ENCODE measurements at places on chromosomes 16 and 17.

DNA sequence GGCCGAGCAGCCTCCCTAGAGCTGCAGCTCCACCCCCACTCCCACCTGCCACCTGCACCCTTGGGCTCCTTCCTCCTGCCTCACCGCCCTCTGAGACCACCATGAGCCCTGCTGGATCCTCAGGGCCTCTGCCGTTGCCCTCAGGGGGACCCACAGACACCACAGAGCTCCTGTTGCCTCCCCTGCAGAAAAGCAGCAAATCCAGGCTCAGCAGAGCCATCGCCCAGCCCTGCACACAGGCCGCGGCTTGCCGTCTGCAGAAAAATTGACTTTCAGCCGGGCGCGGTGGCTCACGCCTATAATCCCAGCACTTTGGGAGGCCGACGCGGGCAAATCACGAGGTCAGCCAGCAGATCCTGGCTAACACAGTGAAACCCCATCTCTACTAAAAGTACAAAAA lies 7.0 kb upstream of the PPP1R27 start:
- DNase-seq = no peak

DNA sequence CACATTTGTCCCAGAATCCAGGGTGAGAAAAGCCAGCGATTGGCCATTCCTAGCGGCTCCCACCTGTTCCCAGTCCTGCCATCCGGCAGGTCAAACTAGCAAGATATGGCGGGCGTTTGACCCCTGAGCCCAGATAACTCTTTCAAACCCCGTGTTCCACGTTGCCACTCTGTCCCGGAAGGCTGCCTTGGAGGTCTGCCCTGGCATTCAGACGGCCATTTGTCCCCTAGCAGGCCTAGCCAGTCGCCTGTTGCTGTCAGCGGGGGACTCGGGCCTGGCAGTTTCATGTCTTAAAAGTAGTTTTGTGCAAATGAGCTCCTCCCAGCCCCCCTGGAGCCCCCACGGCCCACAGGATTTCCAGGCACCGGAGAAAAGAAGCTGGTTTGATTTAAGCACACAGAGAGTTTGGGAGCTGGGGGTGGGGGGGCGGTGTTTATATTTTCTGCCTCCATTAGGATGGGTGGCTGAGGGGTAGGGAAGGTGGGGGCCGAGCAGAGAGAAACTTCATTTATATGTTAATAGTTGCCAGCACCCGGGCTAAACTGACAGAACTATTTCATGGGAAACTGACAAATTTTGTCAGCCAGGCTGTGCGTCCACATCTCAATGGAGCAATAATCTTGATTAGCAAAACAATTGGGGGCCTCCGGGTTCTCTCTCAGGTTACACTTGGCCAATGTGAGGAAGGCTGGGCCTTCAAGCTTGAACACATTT lies 240.9 kb upstream of the SALL1 start:
- no peak for DNase-seq

- no peak for DNase-seq
These were observed 322.4 kb downstream of the CBLN1 start for GRCh38 chr16:48959204-48959603.

DNA sequence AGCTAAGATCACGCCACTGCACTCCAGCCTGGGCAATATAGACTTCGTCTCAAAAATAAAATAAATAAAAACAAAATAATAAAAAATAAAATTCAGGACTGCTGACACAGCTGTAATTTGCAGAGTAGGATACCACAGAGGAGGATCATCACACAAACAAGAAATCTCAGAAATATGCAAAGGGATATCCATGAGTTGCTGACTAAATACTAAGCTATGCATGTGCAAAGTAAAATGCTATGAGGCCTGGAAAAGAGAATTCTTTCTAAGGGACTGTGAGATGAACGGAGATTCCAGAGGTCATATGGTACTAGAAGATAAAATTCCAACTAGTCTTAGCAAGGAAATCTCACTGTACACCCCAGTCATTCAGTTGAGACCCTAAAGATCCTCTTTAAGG lies 74.8 kb downstream of the SLC39A11 start:
- DNase-seq = peak; percentile 57

DNA sequence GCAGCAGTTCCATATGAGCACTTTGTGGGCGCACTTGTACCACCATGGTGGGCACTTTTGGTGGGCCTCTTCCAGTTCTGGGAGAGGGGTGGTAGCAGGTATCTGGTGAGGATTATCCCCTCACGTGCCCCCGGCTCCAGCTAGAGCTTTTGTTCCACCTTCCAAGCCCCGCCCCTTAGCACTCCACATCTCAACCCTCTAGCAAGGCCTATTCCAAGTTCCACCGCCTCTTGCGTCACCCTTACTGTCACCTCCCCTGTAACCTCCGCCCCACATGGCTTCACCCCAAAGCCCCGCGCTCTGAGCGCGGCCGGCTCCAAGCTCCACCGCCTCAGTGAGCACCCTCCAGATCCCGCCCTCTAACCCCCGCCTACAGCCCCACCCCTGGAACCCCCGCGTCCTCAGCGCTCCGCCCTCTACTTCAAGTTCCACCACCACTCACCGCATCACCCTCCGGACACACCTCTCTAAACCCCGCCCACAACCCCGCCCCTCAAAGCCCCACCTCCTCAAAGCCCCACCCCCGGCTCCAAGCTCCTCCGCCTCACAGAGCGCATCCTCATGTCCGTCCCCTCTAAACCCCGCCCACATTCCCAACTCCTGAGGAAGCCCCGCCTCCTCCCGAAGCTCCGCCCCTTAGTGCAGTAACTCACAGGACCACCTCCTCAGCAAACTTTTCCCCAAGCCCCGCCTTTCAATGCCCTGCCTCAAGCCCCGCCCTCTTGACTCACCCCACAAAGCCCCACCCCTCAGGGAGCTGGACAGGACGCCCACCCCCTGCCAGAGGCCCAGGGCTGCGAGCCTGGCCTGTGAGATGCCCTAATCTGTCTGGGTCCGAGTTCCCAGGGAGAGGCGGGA lies 11.1 kb downstream of the SCN4A start:
- DNase-seq = peak; percentile 68
